Stimulated activated naive CD8-positive, alpha-beta T cell treated with anti-CD3 and anti-CD28 coated beads, Interleukin-15, amount 100 ng/mL, for 72 hours (primary cell): ENCODE measurements at places on chromosomes 1 and 21.

- DNase-seq: peak; percentile 85
Observed at GRCh38 chr1:89781494-89782126, 39.2 kb upstream of the LRRC8D start.

- DNase-seq: no peak
Observed at GRCh38 chr1:231768416-231768815, 141.8 kb downstream of the DISC1 start.

DNA sequence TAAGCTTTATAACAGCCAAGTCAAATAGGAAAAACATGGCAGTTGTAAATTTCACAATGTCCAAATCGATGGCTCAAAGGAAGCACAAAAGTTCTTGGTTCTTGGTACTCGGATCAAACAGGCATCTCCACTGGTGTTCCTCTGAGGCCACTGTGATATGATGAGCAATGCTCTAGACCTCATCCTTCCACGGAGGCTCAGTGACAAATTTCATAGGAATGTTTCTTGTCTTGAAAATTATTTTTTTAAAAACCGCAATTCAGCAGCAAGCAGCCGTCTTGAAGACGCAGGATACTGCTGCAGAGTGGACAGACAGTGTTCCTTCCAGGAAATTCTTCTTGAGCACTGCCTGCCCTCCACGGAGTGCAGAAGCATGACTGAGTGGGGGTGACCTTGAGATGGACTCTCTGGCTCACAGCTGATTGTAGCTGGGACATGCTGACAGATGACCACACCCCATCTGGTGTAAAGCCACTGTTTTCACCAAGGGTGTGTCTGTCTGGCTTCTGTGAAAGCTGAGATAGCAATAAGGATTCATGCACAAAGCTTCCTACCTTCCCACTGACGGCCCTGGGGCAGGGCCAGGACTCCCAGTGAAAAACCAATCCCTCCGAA is 61.9 kb downstream of the TIAM1 start:
- no peak for DNase-seq

- no peak for DNase-seq
Observed at GRCh38 chr1:10228528-10228927, 18.2 kb downstream of the KIF1B start.

DNA sequence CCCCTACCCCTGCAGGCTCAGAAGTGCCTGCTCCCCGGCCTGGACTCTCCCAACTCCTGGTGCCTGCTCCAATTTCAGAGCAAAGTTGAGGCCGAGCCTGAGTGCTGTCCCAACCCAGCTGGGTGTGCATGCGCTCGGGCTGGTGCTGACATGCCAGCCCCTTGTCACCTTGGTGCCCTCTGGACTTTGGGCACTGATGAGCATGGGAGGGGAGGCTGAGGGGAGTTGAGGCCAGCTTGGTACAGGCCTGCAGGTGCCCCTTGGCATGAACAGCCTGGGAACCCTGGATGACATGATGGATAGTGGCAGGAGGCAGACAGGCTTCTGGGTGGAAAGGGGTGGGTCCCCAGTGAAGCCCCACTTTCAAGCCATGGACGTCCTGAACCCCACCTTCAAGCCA is 366.1 kb upstream of the NEGR1 start:
- no peak for DNase-seq

DNA sequence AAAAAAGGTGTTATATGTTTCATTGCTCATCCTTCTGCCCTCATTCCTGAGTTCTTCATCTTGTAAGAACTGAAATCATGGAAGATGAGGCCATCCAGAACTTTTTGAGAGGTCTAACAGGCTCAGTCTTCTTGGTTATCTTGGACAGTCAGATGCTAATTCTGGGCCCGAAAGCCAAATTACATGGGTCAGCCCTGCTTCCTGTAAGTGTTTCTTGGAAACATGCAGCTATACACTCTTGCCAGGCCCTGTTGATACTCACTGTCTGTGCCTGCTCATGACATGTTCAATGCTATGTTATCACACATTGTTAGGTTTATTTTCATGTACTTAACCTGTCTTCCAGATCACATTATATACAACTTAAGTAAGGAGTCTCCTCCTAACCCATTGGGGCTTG is 542.5 kb downstream of the NUF2 start:
- DNase-seq: no peak

DNA sequence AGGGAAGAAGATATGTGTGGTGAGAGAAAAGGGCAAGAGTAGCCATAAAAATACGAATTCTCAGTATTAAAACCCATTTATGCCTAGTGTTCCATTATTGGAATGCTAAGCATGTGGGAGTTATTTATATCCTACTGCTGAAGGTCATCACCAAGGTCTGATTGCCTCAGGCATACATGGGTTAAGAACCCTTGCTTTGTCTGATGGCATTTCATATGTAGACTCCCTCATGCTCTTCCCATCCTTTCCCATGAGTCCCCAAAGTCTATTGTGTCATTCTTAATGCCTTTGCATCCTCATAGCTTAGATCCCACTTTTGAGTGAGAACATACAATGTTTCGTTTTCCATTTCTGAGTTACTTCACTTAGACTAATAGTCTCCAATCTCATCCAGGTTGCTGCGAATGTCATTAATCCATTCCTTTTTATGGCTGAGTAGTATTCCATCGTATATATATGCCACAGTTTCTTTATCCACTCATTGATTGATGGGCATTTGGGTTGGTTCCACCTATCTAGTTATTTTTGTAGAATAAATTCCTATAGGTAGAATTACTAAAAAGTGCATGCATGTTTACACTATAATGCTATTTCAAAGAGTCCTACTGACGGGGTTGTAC is 172.5 kb downstream of the DYRK1A start:
- no peak for DNase-seq

GRCh38 chr1:235919833-235920441 is 53.2 kb upstream of the LYST start:
- no peak for DNase-seq

DNA sequence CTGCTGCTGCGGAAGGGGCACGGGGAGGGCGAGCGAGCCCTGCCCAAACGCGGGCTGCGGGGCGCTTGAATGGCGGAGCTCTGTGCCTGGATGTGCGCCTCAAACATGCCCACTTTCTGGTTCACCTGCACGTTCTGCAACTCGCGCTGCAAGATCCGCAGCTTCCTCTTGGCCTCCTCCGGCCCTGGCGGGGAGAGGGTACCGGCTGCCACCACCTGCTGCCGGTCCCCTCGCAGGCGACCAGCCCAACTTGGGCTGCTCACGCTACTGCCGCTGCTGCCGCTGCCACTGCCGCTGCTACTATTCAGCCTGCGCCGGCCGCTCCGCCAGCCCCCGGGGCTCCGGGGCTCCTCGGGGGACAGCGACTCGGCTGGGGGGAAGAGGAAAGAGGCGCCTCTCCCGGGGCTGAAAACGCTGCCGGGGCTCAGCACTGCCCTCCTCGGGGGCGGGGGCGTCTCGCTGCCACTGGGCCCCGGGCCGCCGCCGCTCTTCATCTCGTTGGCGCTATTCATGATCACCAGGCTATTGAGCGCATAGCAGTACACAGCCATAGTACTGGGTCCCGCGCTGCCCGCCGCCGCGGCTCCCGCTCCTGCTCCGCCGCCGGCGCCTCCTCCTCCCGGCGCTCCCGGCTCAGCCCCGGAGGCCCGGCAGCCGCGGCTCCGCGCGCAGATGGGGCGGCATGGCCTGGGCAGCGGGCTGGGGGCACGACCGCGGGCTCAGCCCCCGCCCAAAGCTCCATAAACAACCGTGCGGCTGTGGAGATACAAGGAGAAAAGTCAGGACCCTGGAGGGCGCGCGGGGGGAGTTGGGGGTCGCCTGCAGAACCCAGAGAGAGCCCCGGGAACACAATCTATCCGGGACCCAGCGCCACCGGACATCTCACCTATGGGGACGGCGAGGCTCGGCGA is 1.9 kb downstream of the ITPKB start:
- DNase-seq: peak; percentile 72

- no peak for DNase-seq
Observed at GRCh38 chr1:19370453-19371170, 58.5 kb downstream of the SLC66A1 start.

GRCh38 chr1:197868751-197869489 is 33.5 kb upstream of the C1orf53 start:
- DNase-seq: peak; percentile 12

DNA sequence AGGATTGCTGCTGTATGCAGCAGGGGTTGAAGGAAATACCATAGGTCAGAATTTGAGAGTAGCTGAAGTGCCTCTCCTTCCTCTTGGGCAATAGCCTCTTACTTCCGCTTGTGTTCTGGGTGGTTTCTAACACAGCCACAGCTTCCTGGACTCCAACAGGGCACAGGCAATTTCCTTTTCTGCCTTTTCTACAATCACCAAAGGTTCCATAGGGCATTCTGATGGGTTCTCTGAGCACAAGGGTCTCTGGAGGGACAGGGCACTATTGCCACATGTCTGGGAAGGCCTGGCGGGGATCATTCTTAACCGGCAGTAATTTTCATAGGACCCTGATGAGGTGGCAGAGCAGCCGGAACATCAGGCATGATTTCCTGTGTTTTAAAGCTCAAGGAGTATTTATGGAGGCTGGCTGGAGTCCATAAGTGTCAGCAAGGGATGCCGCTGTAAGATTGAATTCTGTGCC is 5.5 kb upstream of the AGTRAP start:
- DNase-seq: peak; percentile 40

GRCh38 chr1:216270086-216270773 is 153.0 kb downstream of the USH2A start:
- DNase-seq: no peak

DNA sequence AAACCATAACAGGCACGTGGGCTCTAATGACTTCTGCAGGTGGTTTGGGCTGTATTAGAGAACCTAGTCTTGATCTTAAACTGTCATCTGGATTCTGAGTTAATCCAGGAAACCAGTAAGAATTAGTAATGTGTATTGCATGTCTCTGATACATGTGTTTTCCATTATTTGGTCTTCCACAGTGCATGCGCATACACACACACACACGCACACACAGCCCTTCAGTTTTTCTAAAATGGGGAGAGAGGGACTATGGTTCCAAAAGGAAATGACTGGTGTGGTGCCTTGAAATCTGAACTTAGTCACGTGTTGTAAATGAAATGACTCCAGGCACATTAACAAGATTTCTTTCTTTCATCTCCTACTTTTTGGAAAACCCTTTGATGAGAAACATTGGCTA is 67.6 kb downstream of the OLFML2B start:
- DNase-seq: no peak

- DNase-seq: peak; percentile 93
Observed at GRCh38 chr21:43810505-43811261, 21.3 kb downstream of the RRP1 start.

DNA sequence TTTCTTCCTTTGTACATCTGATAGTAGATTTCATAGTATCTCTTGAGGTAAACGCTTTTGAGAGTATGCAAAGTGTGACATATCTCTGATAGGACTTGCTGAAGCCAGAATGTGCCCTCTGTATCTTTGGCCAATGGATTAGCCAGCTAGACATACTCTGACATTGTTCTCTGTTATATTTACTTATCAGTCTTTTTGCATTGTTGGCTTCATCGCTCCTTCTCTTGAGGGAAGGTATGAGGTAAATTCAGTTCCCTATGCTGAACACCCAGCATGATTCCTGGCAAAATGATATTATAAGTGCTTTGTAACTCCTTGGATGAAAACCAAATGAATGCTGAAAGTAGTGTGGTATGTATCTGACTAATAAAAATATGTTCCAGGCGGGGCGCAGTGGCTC is 163.2 kb upstream of the CACYBP start:
- no peak for DNase-seq

DNA sequence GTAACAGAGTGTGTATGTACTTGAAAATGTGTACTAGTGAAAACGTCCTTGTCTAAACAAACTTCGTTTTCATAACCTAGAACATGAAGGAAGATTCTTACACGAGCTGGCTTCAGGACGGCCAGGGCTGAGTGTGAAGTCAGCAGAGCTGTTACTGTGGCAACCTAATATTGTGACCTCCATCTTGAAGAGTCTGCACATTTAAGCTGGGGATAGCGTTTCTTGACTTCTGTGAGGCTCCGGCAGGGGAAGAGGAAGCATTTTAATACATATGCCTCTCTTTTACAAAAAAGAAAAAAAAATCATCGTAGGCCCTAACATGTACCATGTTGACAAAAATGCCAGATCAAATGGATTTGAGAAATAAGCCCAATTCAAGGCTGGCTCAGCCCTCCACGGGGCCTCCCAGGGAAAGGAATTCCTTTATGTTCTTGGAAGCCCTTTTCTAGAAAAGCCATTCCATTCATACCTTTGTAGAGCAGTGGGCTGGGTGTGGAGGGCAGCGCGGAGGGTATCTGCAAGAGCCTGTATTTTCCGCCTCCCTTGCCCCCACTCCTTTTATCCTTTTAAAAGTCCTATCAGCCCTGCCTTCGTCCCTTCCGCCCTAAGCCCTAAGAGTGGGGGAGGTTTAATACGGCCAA is 51.1 kb downstream of the SIM2 start:
- DNase-seq: no peak

GRCh38 chr1:40477678-40478053 is 576 bp downstream of the ZFP69 start:
- peak; percentile 29 for DNase-seq

GRCh38 chr1:202197653-202198365 is 4.2 kb downstream of the LGR6 start:
- DNase-seq: no peak

GRCh38 chr21:27101523-27101922 is 134.6 kb upstream of the ADAMTS5 start:
- DNase-seq: no peak

GRCh38 chr1:64956733-64957441 is 9.5 kb downstream of the JAK1 start:
- peak; percentile 58 for DNase-seq

DNA sequence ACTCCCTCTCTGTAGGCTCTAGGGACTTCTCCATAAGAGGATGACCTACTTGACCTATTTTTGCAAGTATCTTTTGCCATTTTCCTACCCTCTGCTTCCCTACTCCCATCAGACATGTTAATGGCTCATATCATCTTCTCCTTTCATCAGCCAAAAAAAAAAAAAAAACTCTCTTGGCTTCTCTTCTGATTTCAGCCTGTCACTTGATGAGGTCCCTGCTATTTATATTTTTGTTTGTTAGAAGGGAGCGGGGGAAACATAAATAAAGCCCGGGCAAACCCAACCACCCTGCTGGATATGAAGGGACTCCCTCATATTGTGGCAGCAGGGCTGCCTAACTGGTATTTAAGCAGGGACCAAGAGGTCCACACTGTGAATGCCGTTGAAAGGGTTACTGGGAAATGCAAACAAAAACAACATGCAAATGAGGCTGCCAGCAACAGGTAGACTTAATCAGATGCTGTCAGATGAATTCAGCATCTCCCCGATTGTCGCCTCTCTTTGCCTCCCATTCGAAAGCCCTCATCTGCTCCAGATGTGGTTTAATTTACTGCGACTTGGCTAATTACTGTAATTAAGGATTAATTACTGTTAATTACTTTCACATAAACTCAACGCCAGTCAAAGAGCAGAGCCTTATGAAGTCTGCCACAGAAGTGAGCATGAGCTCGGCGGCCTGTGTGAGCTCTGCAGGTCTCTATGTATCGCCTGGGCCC is 172.3 kb downstream of the PBX1 start:
- DNase-seq: no peak

- no peak for DNase-seq
Observed at GRCh38 chr1:217078078-217078690, 355.0 kb upstream of the ESRRG start.
